Kidney (tissue), 22 donors: ENCODE measurements at places on chromosomes 6 and 20. TPM values are rescaled to one million over a fixed set of nuclear protein-coding genes. Genes with fewer than 3 reads are reported as not detected.

- DNase-seq = no peak
Observed at GRCh38 chr6:439641-440167, 48.2 kb downstream of the IRF4 start.

- no peak for DNase-seq
Observed at GRCh38 chr6:56660381-56660730, 17.7 kb upstream of the DST start.

DNA sequence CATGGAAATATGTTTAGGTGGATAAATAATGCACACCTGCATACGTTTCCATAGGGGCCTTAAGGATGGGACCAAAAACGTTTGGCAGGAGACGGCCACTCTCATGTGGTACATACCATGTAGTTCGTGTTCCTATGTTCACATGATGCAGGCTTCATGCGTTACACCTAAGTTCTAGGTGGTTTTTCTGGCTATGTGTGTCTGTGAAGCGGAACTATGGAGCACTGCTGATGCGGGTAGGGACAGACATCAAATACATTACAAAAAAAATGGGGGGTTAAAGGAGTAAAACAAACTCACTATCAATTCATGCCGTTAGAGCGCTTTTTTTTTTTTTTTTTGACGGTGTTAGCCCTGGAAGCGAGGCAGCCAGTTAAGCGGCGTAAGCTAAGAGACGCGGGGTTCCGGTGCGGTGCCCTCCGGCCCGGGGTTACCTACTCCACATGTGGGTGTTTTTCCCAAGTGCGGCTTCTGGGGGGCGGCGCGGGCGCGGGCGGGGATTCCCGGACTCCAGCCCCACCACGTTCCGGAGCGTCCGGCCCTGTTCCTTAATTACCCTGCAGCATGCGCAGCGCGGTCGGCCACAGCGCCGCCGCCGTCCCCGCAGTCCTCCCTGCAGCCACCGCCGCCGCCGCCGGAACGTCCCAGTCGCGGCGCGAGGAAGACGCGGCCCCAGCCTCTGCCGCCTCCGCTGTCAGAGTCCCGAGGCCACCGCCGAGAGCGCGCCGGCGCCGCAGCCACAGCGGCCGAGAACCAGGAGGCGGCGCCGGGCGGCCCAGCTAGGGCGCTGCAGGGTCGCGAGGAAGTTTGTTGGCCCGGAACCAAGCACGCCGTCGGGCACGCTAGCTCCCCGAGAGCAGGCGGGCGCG is 648 bp downstream of the COL19A1 start:
- peak; percentile 72 for DNase-seq

DNA sequence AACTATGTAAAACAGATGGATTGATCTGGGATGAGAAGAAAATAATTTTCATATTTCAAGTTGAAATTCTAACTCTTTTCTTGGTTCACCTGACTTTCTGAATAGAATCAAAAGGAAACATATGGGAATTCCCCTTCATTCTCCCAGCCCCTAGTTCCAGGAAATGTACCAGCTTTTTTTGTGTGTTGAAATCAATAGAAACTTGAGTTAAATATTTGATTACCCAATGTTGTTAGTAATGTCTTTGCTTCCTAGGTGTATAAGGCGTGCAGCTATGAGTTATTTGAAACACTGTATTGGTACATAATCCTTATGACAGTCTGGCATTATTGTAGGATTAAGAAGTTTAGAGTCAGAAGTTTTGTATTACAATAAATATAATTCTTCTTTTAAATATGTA is 21.5 kb downstream of the VNN2 start:
- DNase-seq = no peak

- no peak for DNase-seq
Observed at GRCh38 chr6:170444056-170444591, 109.0 kb downstream of the PSMB1 start.

DNA sequence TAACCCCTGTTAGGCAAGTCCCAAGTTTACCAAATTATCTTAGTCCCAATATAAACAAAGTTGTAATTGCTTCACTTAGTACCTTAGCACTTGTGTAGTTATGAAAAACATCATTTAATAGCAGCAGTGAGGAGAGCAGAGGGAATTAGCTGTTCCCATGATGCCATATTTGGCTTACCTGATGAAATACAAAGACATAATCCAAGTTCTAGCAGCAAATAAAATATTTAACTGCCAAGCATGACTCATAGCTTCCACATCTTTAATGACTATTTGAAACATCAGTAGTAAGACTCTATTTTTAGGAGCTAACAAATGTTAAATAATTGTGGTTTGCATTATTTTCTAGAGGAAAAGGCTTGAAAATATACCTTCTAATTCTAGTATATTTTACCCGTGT is 94.0 kb upstream of the MCHR2 start:
- DNase-seq = no peak

Gene AFG1L
- total RNA-seq = 7.0 TPM

Gene TAP2
- total RNA-seq = 37.6 TPM

Gene IMPG1
- total RNA-seq = not detected
